H1 (cell line): ENCODE measurements at places on chromosomes 1 and 21.

DNA sequence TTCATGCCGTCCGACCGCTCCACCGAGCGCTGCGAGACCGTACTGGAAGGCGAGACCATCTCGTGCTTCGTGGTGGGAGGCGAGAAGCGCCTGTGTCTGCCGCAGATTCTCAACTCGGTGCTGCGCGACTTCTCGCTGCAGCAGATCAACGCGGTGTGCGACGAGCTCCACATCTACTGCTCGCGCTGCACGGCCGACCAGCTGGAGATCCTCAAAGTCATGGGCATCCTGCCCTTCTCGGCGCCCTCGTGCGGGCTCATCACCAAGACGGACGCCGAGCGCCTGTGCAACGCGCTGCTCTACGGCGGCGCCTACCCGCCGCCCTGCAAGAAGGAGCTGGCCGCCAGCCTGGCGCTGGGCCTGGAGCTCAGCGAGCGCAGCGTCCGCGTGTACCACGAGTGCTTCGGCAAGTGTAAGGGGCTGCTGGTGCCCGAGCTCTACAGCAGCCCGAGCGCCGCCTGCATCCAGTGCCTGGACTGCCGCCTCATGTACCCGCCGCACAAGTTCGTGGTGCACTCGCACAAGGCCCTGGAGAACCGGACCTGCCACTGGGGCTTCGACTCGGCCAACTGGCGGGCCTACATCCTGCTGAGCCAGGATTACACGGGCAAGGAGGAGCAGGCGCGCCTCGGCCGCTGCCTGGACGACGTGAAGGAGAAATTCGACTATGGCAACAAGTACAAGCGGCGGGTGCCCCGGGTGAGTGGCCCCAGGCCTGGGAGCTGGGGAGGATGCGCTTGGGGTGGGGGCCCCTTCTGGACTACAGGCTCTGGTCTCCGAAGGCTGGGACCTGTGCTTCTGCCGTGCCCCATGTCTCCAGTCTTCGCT, 1.1 kb downstream of the SKI start:
- no peak for DNase-seq

DNA sequence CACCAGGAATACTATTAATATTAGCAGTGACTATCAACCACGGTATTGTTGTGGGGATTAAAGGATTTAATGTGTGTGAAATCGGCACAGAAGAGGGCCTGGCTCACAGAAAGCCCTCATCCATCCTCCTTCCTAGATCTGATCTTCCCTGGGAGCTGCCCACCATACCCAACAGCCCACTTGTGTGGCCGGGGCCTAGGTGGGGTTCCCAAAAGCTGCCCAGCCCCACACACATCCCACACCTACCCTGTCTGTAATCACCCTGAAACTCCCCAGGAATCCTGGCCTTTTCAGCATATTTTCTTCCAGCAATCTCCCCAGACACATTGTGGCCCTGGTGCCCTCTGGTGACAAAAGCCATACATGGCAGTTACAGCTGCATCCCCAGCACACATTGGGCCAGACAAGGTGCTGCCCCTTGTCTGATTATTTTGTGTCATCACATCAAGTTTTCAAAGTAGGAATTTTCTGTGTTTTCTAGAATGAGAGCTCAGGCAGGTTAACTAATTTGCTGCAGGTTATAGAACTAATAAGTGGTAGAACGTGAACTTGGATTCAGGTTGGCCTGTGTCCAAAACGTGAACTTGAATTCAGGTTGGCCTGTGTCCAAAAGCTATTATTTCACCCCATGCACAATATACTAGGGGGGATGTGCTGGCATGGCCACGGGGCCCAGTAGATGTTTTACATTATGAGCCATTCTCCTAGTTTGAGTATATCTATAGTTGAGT, 5.3 kb upstream of the SLC6A9 start:
- DNase-seq, result peak; percentile 80

DNA sequence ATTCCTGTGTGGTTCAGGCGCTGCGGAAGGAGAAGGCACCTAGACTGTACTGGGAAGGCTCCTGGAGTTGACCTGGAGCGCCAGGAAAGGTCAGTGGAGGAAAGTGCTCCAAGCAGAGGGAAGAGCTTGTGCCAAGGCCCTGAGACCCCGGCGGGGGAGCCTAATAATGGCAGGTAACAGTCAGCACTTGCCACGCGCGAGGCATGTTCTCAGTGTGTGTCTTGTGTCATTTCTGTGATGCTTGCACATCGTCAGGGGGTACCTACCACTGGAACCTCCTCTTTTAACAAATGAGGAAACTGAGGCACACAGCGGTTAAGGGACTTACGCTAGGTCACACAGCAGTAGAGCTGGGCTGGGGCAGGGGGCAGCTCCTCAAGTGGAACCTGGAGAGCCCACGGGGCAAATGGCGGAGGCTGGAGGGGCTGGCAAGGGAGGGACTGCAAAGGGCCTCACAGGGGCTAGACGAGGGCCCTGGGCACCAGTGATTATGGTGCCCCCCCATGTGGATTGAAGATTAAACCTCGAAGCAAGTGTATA, 976 bp upstream of the BMP8B start:
- no peak for DNase-seq

- no peak for DNase-seq
Observed at GRCh38 chr1:29264773-29265389, 28.6 kb downstream of the PTPRU start.

- DNase-seq, result no peak
Observed at GRCh38 chr1:16038620-16038912, 5.0 kb upstream of the CLCNKB start.

GRCh38 chr1:33641104-33641830, 168.8 kb downstream of the ZSCAN20 start:
- DNase-seq, result peak; percentile 52

DNA sequence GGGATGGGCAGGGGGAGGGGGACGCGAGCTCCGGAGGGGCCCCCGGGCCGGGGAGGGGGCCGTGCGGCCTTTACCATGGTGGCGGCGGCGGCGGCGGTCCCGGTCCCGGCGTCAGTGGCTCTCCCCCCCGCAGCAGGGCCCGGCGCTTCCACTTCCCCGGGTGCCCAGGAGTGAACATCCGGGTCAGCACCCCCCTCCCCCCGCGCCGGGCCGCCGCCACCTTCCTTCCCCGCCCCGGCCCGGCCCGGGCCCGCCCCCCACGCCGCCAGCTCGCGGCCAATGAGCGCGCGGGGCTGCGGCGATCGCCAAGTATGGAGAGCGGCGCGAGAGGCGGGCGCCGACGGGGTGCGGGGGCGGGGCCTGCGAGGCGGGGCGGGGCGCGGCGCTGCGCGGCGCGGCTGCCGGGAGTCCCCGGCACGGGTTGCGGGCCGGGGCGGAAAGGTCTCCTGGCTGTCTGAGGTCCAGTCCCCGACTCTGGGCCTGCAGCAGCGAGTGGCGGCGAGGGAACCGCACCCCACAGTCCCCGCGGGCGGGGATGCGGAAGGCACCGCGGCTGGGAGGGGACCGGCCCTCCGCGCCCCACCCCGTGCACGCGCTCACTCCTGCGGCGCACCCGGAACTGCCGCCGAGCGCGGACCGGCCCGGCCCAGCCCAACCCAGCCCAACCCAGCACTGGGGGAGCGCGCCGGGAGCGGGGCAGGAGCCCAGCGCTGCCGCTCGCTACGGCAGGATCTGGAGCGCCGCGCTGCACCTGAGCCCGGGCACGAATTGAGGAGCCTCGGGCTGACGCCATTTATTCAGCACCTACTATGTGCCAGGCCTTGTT, at the start of gene CAPZB:
TSS of gene CAPZB (minus strand) at position 178 of the 826 bp plus-strand sequence. CDS start at position 77, 101 bp downstream.
- no peak for DNase-seq

DNA sequence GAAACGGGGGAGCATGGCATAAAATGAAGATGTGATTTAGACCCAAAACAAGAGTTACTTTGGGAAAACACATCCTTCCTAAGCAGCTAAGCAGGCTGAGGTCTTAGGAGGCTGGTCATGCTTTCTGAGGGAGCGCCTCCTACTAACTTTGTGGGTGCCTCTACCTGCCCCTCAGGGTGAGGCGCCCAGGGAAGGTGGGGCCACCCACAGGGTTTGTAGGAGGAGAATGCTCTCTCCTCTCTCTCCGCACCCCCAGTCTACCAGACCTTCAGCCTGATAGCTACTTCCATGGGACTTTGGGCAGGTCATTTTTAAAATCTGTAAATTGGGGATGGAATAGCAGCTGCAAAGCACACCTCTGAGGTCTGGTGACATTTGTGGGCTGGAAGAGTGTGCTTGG, 23.8 kb downstream of the SLC27A3 start:
- DNase-seq, result no peak

GRCh38 chr1:237235091-237235490, 193.1 kb downstream of the RYR2 start:
- DNase-seq, result no peak

- DNase-seq, result no peak
Observed at GRCh38 chr1:223811634-223812101, 34.1 kb downstream of the TP53BP2 start.

DNA sequence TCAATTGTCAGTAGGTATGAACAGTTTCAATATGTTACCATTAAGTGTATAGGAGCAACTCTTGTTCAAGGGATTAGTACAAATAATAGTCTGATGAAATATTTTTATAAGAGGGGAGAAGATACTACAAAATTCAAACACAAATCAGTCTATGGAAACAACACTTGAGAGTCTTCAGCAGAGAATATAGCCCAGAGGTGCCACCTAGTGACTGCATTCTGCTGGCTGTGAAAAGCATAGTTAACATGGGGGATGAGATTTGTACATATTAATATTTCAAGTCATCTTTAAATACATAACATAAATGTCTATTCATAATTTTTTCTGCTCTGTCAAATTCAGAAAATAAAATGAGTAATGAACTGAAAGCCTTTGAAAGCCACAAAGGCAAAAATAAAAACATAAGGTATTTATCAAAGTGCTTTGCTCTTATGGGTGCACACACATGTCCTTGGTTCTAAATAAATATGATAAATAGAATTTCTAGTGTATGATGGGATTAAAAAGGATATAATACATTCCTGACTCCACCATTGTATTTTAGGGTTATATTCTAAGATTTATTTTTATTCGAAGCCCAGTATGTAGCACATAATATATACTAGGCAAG, 440.9 kb upstream of the ZRANB2 start:
- DNase-seq, result no peak

GRCh38 chr1:234515821-234516241, 36.9 kb upstream of the TARBP1 start:
- no peak for DNase-seq

DNA sequence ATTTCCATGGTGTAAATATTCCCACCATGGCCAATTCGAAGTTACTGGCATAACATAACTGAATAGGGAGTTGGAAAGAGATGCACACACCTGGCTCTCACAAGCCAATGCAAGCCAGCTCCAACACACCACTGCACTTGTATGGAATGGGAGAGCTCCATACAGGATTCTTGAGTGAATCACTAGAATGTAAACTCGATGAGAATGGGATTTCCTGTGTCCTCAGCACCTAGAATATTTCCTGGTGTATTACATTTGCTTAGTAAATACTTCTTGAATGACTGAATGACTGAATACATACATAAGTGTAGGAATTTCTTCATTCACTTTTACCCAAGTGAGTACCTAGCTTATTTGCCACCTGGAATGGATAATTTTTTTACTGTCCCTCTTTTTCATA, 16.2 kb upstream of the PPIE start:
- no peak for DNase-seq

DNA sequence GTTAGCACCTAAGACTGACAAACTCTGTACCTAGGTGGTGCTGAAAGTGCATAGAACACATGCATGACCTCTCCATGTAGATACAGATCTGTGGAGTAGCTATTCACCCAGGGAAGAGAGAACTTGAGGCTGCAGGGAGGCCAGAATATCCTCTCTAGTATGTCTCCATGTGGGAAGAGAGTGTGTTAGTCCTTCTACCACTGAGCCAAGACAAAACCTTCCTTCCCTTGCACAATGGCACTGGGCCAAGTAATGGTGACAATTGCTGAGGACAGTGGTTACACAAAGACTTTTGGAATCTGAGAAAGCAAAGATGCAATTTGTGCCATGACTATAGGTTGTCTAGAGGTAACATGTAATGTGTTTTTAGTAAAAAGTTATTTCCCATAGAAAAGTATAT, 52.3 kb downstream of the C1orf198 start:
- no peak for DNase-seq

- DNase-seq, result no peak
Observed at GRCh38 chr1:39326836-39327235, 122.3 kb downstream of the MACF1 start.

GRCh38 chr1:104945406-104945805, 1195.7 kb downstream of the AMY1C start:
- DNase-seq, result no peak

- no peak for DNase-seq
Observed at GRCh38 chr1:162823231-162823630, 32.7 kb downstream of the HSD17B7 start.

DNA sequence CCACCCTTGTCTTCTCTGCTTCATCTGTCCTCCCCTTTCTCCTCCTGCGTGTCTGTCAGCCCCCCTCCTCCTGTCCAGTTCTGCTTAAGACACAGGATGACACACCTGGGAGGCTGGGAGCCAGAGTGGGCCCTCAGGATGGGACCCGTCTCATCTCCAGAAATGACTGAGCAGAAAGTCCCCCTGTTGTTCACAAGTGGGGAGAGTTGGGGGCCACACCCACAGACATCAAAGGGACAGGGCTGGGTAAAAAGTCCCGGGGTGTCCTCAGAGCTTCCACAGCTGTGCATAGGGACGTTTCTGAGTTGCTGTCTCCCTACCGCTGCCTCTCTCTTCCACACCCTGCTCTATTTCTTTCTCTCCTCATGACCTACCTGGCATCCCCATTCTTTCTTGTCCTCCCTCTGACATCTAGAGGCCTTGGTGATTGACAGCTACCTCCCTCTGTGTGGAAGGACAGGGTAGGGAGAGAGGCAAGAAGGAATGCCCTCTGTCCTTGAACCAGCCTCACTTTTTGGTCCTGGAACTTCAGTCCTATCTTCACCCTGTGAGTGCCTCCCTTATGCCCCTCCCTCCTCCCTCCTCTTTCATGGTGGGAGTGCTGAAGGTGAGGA, 19.5 kb upstream of the SH2D2A start:
- no peak for DNase-seq

- no peak for DNase-seq
Observed at GRCh38 chr1:95438218-95438948, 204.4 kb downstream of the RWDD3 start.

GRCh38 chr1:200905411-200906052, 10.8 kb downstream of the INAVA start:
- no peak for DNase-seq

DNA sequence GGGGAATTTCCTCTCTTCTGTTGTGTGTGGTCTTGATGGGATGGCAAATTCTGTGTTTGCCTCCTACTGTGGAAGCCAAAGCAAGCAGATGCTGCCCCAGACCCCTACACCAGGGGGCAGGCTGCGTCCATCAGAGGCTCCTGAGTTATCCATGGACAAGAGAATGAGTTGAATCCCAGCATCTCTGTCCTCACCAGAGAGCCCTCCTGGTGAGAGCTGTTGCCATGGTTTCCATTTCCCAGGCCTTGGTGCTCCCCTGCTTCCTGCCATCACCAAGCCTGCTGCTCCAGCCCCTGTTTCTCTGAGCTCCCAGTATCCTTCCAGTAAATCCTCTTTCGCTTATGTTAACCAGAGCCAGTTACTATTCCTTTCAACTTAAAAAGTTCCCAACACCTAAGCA, 20.4 kb upstream of the GNG12 start:
- peak; percentile 95 for DNase-seq
